M059J (cell line): ENCODE measurements at places on chromosomes 12 and 14. TPM values are rescaled to one million over a fixed set of nuclear protein-coding genes. Genes with fewer than 3 reads are reported as not detected.

DNA sequence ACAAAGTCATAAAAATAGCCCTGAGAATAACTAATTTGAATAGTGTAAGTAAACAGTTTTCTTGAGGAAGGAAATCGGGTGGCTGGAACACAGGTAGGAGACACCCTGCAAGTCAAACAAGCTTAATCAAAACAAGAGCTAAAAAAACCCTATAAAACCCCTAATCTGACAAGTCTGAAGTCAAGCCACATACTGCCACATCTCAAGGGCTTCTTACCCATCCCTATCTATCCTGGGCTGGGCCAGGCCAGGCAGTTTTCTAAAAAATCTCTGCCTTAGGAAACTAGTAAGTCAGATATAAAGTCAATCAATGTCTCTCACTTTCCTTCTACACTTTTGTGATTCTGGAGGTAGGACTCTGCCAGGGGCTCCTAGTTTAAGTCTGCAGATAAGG lies 15.3 kb downstream of the UBE2N start:
- no peak for DNase-seq

WNT5B gene
- total RNA-seq: 25.5 and 43.5 TPM in 2 replicates

CD163L1 gene
- total RNA-seq: 5.8 and 9.7 TPM in 2 replicates

GRCh38 chr12:86091681-86092080 lies 164.5 kb downstream of the MGAT4C start:
- DNase-seq: no peak

SIX1 gene
- total RNA-seq: 8.0 and 12.5 TPM in 2 replicates
